COR-L47 (cell line): ENCODE measurements at places on chromosomes 12 and 14.
A peak's percentile ranks its signal among the peaks of the same experiment; 100 is the strongest.

- DNase-seq = no peak
Measured at GRCh38 chr12:47213396-47213795, 133.6 kb upstream of the AMIGO2 start.

DNA sequence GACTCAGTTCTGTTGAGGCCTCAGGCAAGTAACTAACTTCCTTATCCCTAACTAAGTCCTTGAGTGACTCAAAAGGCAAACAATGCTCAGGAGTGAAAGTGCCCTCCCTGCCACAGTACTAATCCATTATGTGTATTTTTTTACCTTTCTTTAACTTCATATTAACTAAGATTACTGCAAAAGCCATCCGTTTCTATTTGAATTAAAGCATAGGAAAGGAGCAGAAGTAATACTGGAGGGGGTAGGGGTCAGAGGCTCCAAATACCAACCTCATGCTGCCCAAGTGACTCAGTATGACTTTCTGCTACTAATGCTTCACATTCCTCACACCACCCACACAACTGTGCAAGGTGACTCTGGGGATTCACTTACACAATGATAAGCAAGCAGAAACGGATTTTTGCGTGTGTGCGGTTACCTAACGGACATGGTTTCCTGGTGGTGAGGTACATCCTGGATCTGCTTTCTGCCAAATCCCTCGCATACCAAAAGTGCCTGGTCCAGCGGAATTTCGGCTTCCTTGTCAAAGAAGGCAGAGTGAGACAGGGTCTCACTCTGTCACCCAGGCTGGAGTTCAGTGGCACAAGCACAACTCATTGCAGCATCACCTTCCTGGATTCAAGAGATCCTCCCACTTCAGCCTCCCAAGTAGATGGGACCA lies 25.1 kb downstream of the MOK start:
- DNase-seq = no peak

DNA sequence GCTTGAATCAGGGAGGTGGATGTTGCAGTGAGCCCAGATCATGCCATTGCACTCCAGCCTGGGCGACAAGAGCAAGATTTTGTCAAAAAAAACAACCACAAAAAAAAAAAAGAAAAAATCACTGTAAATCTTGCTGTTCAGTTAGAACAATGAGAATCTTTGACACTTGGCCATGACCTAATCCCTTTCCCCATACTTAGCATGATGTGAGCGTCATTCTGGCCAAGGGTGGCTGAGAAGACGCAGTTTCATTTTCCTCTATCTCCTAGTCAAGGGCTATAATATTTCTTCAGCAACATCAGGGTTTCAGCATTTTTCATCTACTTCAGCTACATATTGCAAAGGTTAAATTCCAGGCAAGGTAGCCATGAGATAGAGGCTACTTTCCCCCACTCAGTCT lies 599.4 kb upstream of the MDGA2 start:
- DNase-seq = no peak

DNA sequence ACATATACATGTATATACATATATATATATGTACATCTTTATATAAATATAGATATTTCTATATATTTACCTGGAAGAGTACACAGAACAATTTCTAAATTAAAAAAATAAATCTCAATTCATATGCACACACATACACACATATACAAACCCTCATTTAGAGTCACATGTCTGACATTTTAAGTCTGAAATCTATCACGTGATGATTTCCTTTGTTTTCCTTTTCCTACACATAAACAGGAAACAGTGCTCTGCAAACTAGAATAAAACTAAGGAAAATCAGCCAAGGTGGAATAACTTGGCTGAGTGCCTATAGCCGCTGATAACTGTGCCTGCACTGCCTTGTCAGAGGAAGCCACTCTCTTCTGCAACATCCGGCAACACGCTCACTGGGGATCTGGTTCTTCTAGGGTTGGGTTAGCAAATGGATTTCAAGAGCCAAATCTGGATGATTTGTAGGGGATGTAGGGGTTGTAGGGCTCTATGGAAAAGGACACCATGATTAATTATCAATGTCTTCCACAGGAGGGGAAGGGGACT lies 480.7 kb downstream of the TMEM132D start:
- peak; percentile 1 for DNase-seq

GRCh38 chr12:91007531-91008290 lies 2.9 kb upstream of the EPYC start:
- DNase-seq = no peak

- no peak for DNase-seq
Measured at GRCh38 chr14:100450049-100450448, 126.9 kb downstream of the SLC25A47 start.

DNA sequence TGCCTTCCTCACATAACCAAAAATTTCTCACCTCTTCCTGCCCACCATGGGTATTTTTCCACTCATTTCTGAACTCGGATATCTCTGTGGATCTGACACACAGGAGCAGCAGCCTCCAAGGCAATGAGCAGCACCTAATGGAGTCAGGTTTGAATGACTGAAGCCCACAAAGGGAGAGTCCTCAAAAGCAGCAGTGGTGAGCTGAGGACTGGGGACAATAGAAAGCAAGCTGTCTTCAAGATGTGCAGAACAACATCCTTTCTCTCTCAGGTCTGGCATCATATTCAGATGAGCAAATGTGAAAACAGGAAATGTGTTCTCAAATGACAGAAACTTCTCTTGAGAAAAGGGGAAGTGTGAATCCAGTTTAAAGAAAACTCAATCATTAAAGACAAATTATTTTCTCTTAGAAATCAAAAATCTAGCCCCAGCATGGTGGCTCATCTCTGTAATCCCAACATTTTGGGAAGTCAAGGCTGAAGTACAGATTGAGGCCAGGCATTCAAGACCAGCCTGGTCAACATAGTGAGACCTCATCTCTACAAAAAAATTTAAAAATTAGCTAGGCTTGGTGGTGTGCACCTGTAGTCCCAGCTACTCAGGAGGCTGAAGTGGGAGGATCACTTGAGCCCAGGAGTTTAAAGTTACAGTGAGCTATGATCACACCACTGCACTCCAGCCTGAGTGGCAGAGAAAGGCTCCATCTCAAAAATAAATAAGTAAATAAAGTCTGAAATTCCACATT lies 54.2 kb downstream of the C12orf42 start:
- no peak for DNase-seq

GRCh38 chr12:94874518-94875302 lies 128.8 kb downstream of the NDUFA12 start:
- DNase-seq = no peak

- no peak for DNase-seq
Measured at GRCh38 chr14:50000380-50001150, 107.7 kb downstream of the ARF6 start.

GRCh38 chr12:109010259-109010658 lies 10.6 kb downstream of the SVOP start:
- DNase-seq = no peak

DNA sequence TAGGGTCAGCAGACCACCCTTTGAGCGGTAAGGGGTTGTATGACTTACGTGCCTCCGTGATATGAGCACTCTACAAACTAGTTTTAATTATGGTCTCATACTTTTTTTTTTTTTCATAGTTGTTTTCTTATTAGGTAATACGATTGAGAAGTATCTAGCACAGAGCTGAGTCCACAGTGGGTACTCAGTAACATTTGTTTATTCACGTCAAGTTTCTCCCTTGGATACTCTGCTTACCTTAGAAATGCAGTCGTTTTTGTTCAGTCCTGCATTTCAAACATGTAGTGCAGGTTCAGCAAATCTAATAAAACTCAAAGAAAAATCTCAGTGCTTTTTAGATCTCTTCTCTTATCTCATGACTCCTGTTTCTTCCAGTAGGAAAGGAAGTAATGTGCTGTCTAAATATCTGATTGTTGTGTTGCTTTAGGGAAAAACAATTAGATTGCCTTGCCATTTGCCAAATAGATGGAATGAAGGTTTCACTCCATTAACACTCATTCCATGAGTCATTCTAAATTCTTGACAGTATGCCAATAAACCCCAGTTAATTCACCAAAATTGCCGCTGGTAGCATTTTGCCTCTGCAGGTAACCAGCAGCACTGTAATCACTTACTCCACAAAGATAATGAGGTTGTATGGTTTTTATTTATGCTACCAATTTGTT lies 118.9 kb downstream of the PTCSC3 start:
- peak; percentile 89 for DNase-seq

DNA sequence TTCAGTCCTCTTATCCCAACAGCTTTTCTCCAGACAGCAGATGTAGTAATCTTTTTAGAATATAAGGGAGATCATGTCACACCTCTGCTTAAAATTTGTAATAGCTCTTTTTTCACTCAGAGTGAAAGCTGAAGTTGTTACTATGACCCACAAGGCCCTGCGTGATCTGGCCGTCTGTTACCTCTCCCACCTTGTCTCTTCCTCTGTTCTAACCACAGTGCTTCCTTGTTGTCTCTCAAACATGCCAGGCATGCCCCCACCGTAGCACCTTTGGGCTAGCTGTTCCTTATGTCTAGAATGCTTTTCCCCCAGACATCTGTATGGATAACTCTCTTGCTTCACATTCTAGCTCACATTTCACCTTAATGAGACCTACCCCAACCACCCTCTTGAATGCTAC lies 6.5 kb downstream of the NECAP1 start:
- DNase-seq = no peak

DNA sequence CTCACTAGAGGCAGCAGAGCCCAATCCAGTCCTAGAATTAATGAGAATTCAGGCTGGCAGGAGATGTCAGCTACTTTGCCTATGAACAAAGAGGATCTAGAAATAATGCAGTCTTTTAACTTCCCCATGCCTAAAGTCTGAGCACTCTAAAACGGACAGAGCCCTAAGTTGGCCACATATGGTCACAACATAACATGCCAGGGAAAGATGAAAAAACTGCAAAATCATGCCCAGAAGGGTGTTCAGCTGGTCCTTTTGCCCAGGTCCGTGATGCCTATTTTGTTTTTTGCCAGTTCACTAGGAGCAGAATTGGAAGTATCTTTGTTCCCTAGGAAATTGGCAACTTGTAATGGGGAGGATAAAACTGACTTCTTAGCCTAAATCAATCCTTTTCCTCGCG lies 20.3 kb upstream of the LMNTD1 start:
- DNase-seq = no peak

DNA sequence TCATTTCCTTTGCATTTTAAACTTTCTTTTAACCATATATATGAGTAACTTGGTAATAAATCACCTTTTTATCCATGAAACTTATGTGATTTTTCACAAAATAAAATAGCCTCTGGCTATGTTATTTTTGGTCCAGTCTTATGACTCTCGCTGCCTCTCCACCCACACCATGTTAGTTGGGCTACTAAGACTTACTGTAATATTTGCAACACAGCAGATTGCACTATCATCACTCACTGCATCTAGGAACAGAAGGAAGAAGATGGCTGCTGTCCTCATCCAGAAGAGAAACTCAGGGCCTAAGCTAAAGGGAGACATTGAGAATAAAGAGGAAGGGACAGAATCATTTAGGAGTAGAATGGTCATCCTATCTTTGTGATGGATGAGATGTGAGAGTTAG lies 12.6 kb upstream of the B4GALNT3 start:
- DNase-seq = no peak

DNA sequence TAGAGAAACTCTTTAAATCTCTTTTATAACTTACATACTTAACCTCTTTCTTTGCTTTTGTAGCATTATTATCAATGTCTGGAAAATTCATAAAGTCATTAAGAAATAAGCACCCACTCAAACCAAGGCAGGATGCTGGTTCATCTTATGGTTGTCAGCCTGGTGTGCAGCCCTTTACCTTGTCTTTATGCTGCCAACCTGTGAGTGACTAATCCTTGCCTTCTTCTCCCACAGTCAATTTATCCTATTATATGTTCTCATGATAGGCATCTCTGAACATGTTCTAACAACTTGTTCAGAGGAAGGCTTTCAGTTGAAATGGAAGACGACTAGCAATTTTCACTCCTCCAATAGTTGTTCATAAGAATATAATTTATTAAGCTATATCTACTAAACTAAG lies 186.9 kb upstream of the CAND1 start:
- DNase-seq = no peak

DNA sequence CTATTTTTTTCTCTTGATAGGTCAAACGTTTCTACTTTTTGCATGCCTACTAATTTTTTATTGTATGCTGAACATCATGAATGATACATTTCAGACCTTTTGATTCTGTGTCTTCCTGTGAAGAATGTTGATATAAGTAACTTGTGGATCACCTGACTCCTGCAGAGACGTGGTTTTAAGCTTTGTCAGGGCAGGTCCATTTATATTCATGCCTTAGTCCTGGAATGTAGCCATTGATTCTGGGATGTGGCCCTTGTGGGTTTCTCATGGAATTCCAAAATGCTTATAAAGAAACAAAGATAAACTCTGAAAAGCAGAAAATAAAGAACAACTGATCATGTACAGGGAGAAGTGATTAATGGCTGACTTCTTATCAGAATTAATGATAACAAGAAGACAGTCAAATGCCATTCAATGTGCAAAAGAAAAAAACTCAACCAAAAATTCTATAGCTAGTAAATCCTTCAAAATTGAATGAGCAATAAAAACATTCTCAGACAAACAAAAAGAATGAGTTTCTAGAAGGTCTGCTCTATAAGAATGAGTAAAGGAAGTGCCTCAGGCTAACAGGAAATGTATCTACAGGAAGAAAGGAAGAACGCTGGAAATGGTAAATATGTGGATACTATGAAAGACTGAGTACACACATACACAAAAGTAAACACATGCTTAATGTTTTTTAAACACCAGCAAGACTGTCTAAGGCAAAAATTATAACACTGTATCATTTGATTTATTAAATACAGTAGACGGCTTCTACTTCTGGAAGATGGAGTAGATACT lies 284.8 kb upstream of the DIO3 start:
- no peak for DNase-seq

DNA sequence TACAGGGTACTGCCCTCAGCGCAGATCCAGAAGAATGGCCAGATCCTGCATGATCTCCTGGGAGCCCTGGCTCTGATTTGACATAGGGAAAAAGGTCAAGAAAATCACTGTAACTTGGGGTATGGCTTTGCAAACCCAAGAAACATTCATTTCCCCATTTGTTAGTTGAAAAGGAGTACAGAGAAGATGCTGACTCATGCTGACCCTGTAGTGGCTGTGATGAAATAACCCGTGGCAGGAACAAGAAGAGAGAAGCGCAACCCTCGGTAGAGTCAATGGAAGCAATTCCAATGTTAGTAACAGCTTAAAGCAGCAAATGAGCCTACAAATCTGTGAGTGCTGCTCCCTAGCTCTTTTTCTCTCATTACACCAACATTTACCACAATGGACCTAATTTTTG lies 281.6 kb upstream of the NPAS3 start:
- no peak for DNase-seq
